ENCODE measurements at places on chromosomes 2 and 18.

DNA sequence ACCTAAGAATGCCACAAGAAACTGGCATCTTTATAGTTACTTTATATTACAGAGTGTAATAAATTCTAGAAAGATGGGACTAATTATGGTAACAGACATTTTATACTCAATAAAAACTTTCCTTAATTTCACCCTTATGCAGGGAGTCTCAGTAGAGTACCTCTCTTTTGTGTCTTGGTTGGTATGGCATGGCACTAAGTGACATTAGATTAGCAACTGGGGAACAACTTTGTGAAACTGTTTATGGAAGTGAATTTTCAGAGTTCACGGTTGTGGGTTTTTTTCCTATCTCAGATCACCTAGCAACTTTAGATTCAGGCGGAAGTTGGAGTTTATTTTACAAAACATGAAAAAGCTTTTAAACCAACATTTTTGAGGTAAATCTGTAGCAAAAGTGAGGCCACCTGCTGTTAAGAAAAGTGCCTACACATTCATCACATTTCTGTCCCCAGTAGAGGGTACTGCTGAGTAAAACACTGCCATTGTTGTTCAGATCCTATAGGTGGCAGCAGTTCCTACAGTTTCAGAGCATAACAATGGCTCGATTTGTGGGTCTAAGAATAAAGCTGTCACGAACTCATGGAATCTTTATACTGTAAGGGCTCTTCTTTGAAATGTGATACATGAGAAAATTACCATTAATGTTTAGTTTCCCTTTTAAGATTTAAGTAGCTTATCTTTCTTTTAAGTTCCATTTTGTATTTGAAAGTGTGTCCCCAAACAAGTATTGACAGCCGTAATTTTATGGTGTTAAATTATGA, 117.6 kb downstream of the CAMKMT start:
- peak; percentile 86 for DNase-seq

- no peak for DNase-seq
Measured at GRCh38 chr2:238081561-238081960, 18.6 kb upstream of the ESPNL start.

DNA sequence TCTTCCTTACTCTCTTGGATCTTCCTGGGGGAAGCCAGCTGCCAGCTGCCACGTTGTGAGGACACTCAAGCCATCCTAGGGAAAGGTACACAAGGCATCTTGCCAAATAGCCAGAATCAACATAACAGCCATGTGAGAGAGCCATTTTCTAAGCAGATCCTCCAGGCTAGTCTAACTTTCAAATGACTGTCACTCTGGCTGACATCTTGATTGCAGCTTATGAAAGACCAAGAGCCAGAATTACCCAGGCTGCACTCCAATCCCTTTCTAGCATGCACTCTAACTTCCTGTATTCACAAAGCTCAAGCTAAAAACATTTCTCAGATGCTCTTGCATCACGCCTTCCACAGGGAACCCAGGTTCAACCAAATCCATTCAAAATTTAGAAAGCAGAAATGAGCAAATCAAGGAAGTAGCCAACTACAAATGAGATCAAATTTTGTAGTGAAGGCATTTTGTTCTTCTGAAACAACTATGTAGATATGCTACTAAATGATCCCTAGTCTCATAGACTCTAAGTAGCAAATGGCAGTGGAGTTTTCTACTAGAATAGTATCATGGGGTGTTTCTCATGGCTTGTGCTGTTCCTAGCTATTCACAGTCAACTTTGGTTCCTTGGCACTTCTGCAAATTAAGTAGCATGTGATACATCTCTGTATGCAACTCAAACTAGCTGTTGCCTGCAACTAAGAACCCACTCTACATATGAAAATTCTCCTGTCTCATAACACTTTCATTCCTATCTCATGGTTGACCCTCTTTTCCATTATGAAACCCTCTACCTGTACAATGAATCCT, 281.9 kb downstream of the ZEB2 start:
- no peak for DNase-seq

- peak; percentile 37 for DNase-seq
Measured at GRCh38 chr2:10410001-10410822, 37.9 kb downstream of the ODC1 start.

GRCh38 chr18:58324824-58325480, 280.9 kb downstream of the NEDD4L start:
- no peak for DNase-seq

GRCh38 chr18:26685438-26686157, 137.2 kb upstream of the KCTD1 start:
- no peak for DNase-seq

- peak; percentile 20 for DNase-seq
Measured at GRCh38 chr18:24922491-24922890, 429.5 kb downstream of the ZNF521 start.

GRCh38 chr2:95539836-95540235, 52.0 kb upstream of the TRIM43 start:
- peak; percentile 57 for DNase-seq

- no peak for DNase-seq
Measured at GRCh38 chr2:181552808-181553207, 95.6 kb downstream of the ITGA4 start.

DNA sequence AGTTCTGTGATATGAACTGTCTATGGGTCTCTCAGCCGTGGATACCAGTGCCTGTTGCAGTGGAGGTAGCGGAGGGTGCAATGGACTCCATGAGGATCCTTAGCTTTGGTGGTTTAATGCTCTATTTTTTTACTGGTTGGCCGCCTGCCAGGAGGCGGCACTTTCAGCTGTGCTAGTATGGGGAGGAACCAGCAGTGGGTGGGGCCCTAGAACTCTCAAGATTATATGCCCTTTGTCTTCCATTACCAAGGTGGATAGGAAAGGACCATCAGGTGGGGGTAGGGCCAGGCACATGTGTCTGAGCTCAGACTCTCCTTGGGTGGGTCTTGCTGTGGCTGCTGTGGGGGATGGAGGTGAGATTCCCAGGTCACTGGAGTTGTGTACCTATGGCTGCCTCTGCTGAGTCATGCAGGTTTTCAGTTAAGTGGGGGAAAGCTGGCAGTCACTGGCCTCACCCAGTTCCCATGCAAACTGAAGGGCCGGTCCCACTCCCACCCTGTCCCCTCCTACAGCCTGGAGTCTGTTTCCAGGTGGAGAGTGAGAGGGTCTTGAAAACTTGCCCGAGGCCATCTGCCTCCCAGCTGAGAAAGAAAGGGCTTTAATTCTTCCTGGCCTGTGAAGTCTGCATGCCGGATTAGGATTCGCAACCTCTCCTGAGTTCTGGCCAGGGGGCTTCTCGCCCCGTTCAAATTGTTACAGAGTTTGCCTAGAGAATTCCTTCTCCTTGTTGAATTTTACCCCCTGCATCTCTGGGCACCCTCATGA, 14.5 kb downstream of the KCNS3 start:
- DNase-seq: no peak

DNA sequence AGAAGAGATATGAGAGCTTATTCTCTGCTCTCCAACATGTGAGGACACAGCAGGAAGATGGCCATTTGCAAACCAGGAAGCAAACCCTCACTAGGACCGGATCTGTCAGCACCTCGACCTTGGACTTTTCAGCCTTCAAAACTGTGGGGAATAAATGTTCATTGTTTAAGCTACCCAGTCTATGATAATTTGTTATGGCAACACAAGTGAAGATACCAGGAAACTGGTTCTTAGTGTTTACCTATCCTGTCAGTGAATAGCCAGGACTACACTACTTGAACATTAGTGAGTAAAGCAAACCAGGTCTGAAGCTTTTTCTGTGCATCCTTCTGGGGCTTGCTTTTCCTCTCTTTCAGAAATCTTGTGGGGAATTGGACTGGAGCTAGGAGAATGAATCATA, 44.4 kb upstream of the BARD1 start:
- DNase-seq: no peak

GRCh38 chr2:212892193-212892592, 259.2 kb downstream of the IKZF2 start:
- no peak for DNase-seq

GRCh38 chr18:21998486-21998885, 170.9 kb upstream of the GATA6 start:
- DNase-seq: no peak

- no peak for DNase-seq
Measured at GRCh38 chr2:42359965-42360483, 993 bp downstream of the COX7A2L start.

- DNase-seq: no peak
Measured at GRCh38 chr2:19682493-19682892, 219.3 kb downstream of the TTC32 start.

GRCh38 chr2:31013301-31013700, 124.9 kb downstream of the GALNT14 start:
- DNase-seq: no peak

DNA sequence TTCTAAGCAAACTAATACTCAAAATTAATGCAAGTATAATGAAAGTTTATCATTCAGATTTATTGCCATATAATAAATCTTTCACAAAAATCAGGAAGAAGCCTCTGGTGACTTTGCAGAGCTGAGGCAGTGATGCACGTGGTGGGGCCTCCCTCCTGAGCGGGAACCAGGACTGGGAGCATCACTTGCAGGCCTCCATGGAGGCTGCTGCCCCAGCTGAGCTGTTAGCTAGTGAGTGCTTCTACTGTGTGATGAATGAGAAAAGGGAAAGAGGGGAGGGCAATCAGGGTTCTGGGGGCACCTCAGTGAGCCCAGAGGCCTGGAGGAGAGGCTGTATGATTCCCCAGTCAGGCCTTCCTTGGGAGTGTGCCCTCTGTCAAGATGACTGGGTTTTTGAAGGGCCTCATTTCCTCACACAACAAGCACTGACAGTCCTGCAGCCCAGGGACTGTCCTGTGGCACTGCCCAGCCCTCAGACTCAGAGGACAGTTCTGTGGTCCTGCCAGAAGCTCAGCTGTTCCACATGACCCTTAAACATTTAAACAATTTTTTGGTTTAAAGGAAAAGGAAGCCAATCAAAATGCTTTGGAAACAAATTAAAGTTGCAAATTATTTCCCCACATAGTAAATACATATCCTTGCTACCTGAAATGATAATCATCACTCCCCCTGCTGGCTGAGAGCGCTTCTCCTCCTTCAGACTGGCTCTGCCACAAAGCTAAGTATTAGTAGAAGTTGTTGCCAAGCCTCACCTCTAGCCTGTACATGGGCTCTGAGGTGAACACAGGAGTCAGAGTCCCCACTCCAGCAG, 90.9 kb upstream of the SMAD7 start:
- DNase-seq: peak; percentile 36

DNA sequence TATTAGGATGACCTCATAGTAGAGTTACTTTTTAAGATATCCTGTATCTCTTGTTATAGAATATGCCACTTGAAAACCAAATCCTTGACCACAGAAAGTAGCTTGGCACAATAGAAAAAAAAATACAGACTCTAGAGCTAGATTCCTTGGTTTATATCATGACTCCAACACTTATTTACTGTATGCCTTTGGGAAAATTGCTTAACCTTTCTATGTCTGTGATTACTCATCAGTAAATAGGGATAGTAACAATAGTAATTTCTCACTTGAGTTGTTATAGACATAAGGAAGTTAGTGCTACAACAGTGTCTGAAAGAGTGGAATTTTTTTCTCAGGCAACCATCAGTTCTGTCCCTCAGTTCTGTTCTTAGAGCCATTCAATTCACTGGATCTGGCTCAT, 193.8 kb downstream of the GULP1 start:
- no peak for DNase-seq

DNA sequence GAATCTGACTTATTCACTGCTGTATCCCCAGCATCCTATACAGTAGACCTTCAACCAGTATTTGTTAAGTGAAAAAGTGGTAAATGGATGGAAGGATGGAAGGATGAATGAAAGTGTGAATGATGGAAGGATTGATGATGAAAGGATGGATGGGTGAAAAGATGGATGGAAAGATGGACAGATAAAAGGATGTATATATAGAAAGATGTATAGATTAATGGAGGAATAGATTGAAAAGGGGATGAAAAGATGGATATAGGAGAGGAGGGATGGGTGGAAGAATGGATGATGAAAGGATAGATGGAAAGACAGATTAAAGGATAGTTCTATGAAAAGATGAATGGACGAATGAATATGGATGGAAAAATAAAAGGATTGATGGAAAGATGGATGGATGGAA, 50.0 kb downstream of the PSD4 start:
- DNase-seq: no peak

All from MM.1S (cell line).